ENCODE measurements at places on chromosomes 4 and X. TPM values are rescaled to one million over a fixed set of nuclear protein-coding genes. Genes with fewer than 3 reads are reported as not detected.

DNA sequence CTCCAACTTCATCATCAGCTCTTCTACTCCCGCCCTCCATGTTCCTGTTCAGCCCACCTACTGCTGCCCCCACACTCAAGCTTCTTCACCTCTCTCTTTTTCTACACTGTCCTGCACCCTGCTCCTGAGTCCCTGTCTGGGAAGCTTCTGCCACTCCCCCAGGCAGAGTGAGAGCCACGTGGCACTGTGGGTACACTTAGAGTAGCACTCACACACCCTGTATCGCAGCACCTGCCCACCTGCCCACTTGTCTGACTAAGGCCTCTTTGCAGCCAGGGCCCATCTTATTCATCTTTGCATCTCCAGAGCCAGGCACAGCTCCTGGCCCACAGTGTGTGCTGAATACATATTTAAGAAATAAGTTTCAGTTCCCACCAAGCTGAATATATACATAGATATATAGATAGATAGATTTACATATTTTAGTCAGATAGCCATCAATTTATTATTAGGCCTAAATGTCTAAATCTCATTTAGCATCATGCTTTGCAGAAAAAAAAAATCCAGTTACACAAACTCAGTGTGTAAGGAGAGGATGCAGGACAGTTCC lies 24.9 kb downstream of the CCDC149 start:
- no peak for DNase-seq

DNA sequence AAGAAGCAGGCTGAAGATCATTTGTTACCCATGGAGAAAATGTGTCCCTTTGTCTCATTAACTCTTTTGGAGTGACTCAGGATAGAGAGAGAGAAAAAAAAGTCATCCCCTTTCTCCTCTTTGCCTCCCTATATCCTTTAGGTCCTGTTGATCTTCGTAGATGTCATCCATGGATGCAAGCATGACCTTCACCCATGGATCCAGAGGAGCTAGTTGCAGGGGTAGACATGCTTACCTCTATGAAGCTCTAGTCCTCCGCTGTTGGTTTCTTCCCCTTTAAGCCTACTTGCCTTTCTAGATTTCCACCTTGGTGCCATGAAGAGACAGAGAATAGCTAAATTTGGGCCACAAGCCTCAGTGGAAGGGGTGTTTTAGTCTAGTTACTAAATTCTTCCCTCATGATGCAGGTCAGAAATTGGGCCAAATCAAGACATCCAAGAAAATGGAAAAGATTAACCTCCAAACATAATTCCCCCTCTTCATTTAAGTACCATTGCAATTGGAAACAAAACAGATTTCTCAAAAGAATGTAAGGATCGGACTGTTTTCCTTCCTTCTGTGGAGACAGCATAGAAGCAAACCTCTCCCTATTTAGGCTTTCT lies 178.4 kb downstream of the TECRL start:
- no peak for DNase-seq

The STOX2 gene
- total RNA-seq: not detected

DNA sequence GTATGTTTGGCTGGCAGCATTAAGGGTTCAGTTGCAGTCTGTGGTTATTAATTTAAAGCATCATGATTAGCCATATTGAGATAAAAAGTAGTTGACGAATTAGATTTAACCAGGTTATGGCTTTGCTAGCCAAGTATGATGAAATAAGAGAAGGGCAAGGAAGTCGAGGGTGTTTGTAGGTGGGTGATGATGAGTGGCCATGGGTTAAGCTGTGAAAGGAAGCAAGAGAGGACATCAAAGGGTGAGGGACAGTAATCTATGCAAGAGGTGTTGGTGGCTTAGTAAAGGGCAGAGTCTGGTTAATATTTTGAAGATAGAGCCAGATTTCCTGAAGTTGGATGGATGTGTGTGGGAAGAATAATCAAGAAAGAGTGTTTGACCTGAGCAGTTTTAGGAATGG lies 44.5 kb downstream of the STIM2 start:
- no peak for DNase-seq

GRCh38 chr4:2867758-2868491 lies 24.3 kb downstream of the ADD1 start:
- DNase-seq: no peak

GRCh38 chrX:115533485-115533884 lies 27.5 kb upstream of the PLS3 start:
- no peak for DNase-seq

The GYPB gene
- not detected for total RNA-seq

- no peak for DNase-seq
Observed at GRCh38 chrX:148938348-148938747, 437.9 kb downstream of the AFF2 start.

- DNase-seq: no peak
Observed at GRCh38 chr4:5892323-5893003, 423 bp downstream of the CRMP1 start.

Data from activated CD8-positive, alpha-beta T cell treated with anti-CD3 and anti-CD28 coated beads, Interleukin-2, amount 10 ng/mL, durations not matched to agents 7 days and 5 days (primary cell).